ENCODE measurements at places on chromosomes 12 and 14.
A peak's percentile ranks its signal among the peaks of the same experiment; 100 is the strongest.

- DNase-seq, result no peak
Measured at GRCh38 chr12:22209422-22209821, 125.1 kb downstream of the ST8SIA1 start.

GRCh38 chr12:121968876-121969275, 50.5 kb downstream of the CFAP251 start:
- DNase-seq, result no peak

DNA sequence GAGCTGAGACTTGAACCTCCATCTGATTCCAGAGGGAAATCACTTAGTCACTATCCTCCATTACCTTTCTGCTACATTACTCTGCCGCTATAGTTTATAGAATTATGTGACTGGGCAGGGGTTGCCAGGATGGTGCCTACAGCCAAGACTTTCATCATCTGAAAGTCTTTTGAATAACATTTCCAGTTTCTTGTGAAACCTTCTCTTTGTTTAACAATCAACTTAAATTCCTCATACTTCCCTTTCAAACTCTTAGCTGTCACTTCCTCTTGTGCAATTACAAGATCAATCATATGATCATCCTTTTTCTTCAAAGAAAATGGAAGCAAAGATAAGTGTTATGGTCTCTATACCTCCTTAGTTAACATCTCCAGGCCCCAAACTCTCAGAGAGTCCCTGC, 25.4 kb upstream of the PELI2 start:
- no peak for DNase-seq

GRCh38 chr12:129911428-129912049, 7.7 kb upstream of the TMEM132D start:
- peak; percentile 22 for DNase-seq

- DNase-seq, result no peak
Measured at GRCh38 chr12:77239617-77240016, 174.2 kb upstream of the E2F7 start.

DNA sequence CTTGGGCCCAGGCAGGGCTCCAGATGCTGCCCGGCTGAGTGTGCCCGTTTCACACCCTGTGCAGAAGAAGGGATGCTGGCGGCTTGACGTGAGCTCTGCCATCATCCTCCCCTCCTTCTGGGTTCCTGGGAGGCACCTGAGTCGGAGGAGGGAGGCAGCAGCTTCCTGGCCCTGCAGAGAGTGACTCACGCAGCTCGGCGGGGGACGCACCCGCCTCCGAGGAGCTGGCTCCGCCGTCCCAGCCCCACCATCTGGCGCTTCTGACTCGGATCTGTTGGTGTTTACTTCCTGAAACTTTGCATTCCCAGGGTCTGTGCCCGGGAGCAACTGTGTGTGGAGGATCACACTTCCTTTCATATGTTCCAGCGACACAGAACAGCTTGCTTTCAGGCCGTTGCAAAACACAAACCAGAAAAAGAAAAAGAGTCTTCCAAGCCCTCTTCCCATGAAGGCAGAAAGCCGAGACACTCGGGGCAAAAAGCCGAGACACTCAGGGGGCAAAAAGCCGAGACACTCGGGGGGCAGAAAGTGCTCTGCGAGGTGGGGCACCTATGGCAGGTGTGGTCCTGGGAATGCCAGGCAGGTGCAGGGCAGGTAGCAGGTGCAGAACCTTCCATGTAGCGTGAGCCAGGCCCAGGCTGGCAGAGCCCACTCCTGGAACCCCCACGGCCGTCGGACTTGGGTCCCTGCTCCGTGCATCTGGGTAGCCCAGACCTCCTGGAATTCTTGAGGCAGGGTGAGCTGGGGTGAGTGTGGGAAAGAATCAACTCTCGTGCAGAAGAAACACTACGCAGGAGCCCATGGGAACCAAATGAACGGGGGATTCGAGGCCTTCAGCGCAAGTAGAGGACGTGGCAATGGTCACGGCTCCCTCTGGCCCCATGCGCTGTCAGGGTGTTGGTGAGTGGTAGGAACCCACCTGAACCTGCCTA, 27.6 kb upstream of the GALNT9 start:
- peak; percentile 11 for DNase-seq

GRCh38 chr14:52058341-52058740, 10.5 kb downstream of the NID2 start:
- no peak for DNase-seq

DNA sequence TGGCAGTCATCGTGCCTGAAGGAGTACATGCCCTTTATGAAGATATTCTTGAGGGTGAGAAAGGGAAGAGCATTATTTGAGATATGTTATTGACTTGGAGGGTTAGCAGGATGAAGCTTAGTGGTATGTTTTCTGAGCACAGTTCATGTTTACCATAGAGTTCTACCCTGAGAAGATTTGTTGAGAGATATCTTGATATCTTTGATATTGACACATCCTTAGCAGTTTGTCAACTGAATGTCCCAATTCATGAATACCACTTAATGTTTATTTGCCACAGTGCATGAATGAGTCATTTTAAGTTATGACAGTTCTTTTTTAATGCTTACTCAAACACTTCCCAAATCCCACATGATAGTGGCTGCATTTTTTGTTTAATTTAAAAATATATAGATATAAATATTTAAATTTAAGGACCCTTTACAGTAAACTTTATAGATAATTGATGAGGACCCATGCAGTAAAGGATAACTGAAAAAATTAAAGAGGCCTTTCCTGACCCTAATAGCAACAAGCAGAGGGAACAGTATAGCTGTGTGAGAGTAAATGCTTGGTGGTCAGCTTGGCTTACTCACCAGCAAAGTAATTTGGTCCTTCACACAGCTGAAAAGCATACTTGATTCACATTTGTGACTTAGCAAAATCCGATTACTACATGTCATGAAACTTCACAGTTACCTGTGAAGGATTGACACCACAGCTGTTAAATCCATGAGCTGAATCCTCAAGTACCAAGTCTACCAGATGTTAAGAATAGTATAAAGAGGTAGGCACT, 25.8 kb downstream of the SLC39A9 start:
- DNase-seq, result no peak

DNA sequence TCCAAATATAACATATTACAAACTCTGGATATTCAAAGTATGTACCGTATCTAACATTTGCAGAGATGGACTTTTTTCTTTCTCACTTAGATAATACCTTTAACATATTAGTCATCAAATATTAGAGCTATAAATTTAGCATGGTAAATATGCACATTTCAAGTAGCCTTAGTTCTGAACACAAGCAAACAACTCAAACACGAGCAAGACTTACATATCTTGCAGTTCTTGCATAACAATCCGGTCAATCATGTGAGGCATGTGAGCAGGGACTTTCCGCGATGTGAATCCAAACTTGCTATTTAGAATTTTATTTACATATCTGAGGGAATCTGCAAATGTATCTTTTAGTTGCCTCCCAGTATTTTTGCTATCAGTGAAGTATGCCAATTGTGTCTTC, 22.1 kb upstream of the SYCP3 start:
- DNase-seq, result no peak

DNA sequence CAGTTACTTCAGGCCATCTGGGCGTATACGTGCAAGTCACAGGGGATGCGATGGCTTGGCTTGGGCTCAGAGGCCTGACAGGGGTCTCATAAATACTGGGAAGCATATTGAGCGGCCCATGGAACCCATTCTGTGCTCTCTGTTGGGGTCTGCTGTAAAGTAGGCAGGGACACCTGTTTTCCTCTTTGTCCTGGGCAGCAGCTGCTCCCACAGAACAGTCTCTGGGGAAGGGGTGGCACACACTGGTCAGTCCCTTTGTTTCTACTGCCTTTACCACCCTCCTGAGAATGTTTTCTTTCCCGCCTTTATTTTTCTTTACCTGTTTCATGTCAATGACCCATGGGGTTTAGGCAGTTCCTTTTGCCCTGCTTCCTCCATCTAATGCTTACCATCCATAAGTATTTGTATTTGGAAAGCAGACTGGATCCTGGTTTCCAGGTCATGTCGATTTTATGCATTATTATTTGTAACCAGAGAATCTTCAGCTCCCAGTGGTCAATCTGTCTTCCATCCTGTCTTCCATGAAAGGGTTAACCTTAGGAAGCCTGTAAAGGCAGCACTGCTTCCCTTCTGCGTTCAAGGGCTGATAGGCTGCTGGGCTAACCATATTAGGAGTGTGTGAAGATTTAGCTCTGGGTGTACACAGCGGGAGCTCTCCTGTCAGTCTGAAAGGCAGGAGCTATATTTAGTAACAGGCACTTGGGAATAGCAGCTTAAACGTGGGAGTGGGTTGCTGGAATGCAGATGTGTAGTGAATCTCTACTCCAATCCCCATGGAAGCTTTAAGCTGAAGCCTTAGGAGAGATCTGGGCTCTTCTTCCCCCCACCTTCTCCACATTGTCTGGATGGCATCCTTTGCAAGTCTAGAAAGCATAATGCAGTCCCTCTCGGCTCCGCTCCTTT, 124.0 kb downstream of the DYRK2 start:
- no peak for DNase-seq

DNA sequence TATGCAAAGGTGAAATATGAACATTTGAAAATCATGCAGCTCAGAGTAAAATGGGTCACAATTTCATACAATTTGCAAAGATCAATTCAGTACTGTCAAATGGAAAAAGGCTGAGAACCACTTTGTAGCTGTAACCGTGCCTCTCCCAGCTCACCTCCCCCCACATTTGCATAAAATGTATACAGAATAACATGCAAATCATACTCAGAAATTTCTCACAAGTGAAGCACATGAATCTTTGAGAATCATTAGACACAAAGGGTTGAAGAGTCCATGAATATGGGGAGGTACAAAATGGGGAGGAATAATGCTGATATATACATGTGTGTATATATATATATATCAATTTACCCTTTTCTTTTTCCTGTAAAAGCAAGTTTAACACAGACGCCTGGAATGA, 162.1 kb downstream of the APAF1 start:
- DNase-seq, result no peak

DNA sequence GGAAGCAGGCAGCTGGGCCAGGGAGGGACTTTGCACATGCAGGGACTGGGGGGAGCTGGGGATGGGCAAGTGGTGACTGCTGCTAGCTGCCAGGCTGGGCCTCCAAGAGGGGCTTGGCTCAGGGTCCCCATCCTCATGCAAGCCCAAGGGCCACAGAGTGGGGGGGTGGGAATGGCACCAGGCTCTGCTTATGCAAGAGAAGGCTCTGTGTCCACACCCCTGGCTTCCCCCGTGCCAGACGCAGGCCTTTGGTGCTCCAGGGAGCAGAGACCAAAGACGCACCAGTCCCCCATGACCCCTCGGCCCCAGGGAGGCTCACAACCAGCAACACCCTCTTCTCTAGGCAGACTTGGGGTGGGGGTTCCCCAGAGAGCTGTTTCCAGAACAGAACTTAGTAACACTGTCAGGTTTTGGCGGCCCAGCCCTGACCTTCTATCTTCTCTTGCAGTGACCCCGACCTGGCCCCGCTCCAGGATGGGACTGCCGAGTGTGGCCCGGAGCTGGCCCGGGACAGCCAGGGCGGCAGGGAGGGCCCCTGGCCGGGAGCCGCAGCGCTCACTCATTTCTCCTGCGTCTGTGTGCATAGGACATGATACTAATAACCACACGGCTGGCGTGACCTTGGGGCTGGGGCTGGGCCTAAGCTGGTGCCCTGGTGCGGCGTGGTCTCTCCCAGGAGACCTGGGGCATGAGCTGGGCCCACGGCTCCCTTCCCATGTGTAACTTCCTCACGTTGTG, 14.3 kb downstream of the XRCC3 start:
- DNase-seq, result no peak

- DNase-seq, result peak; percentile 80
Measured at GRCh38 chr12:57280211-57281062, 29.4 kb upstream of the STAC3 start.

DNA sequence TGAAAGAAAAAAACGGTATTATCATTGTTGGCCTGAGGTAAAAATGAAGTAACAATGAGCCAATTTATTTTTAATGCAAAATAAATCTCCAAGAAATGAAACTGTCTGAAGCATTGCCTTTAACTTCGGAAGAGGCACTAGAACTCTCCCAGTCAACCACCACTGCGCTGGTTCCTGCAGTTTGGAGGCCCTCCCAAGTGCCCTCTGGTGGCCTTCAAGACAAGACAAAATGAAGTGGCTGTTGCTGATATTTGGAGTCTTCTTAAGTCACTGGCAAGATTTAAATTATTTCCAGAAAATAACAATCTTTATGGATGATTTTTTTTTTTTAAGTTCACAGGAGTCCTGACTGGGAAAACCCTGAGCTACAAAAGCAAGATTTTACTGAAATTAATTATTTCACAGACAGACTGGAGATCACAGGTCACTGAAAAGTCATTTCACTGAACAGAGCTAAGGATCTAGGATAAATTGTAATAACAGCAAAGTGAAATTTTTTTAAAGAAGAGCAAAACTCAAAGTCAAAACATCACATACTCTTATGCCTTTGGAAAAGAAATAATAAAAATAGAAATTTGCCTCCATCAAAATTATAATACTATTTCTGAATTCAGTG, 58.2 kb downstream of the DICER1 start:
- peak; percentile 5 for DNase-seq

DNA sequence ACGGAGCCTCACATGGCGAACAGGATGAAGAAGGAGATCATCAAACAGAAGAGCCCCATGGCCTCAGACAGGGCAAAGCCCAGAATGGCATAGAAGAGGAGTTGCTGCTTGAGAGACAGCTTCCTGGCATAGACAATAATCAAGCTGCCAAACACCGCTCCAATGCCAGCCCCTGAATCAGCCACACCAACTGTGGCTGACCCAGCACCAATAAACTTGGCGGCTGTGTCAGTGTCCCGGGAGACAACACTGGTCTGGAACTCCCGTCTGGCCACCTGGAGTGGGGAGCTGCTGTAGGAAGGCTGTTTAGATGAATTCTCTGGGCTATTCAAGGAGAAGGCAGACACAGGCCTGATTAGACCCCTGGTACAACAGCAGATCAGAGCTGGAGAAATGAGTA, 100.1 kb downstream of the HEATR5A start:
- no peak for DNase-seq

GRCh38 chr14:77909911-77910310, 110.0 kb downstream of the ADCK1 start:
- DNase-seq, result no peak

- DNase-seq, result no peak
Measured at GRCh38 chr14:93686268-93686667, 102.0 kb downstream of the PRIMA1 start.

DNA sequence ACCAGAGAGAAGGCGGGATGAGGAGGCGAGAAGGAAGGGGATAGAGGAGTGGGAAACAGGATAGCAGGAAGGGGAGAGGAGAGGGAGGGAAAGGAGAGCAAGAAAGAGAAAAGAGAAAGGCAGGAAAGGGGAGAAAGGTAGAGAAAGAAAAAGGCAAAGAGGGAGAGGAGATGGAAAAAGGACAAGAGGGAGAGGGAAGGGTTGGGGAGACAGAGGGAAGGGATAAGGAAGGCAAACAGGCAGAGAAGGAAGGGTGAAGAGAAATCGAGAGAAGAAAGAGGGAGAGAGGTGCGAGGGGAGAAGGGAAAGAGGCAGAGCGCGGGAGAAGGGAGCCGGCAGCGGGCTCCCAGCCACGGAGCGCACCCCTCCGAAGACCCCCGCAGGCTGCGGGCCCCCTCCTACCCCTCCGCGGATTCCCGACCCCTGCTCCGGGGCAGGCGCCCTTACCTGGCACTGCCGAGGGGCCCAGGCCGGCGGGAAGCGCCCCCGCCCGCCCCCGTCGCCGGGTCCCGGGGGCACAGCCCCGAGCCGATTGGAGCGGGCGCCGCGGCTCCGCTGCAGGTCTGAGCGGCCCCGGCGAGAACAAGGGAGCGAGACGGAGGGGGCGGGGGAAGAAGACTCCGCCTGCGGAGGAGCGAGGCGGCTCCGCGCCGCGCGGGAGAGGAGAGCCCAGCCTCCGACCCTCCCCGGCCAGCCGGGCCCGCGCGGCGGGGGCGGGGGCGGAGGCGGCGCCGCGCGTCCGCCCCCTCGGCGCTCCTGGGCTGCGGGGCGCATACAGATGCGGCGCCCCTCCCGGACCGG, at the start of gene CDH24:
Gene CDH24 (minus strand): TSS at position 565 of the 801 bp plus-strand sequence. CDS start 1,787 bp downstream, outside the sequence.
- DNase-seq, result peak; percentile 81
